Stimulated activated CD4-positive, alpha-beta T cell treated with anti-CD3 and anti-CD28 coated beads, Interleukin-4, amount 100 ng/mL, for 24 hours (primary cell): ENCODE measurements at places on chromosomes 5 and 9.

GRCh38 chr9:114487607-114488300 is 17.5 kb downstream of the WHRN start:
- peak; percentile 75 for DNase-seq

GRCh38 chr5:175621971-175622370 is 35.9 kb upstream of the HRH2 start:
- DNase-seq, result no peak

- DNase-seq, result no peak
Measured at GRCh38 chr9:83431101-83432060, 106.8 kb downstream of the FRMD3 start.

DNA sequence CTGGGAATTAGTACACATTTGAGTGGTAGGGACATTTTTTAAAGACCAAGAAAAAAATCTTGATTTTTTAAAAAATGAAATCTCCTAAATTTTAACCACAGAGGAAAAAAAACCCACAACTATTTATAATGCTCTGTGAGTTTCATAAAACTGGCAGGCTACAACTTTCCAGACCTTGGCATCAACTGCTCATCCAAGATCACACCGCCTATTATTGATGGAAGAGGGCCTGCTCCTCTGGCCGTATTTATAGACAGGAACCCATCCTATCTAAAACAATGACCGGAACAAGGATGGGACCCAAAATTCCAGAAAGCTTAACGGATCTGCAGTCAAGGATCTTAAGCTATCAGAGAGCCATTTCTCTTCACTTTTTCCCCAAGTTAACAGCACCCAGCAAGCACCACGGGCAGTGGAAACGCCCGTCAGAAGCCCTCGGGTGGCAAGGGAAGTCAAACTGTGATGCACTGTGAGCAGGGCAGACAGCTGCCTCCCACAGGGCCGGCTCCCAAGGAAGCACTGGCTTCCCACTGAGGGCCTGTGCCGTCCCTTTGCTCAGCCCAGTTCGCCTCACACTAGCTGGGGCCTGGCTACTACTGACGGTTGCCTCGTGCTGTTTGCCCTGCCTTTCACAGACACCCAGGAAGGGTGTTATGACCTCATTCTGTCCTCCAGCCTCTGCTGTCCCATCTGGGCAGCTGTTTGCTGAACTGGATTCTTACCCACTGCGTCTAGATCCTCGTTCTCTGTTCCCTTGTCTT is 62.8 kb downstream of the CDC14B start:
- no peak for DNase-seq

- no peak for DNase-seq
Measured at GRCh38 chr9:75128535-75128934, 40.2 kb downstream of the OSTF1 start.

DNA sequence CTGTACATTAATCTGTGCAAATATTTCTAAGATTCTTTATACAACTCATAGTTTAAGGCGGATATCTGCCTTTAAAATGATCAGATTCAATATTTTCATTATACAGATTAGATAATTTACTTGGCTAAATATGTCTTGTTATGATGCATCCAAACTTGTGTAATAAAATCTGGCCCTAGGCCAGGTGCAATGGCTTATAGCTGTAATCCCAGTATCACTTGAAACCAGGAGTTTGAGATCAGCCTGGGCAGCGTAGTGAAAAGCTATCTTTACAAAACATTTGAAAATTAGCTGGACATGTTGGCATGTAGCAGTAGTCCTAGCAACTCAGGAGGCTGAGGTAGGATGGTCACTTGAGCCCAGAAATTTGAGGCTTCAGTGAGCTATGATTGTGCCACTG is 2002.2 kb upstream of the ACO1 start:
- no peak for DNase-seq

- no peak for DNase-seq
Measured at GRCh38 chr5:140324041-140324600, 21.2 kb upstream of the PFDN1 start.

DNA sequence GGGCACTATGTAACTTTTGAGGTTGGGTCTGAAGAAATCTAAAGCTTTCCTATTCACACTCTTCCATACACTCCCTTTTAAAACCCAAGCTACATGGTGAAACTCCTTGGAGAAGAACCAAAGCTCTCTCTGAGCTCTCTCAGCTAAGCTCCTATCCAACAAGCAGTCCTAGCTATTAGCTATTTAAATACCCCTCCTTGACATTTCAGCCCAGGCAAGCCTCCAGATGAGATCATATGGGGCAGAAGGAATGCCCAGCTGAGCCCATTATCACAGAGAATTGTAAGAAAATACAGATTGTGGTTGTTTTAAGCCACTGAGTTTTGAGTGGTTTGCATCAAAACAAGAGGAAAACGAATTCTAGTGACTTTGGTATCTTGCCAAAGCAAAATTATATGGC is 15.2 kb downstream of the HSPB3 start:
- no peak for DNase-seq

GRCh38 chr5:172496671-172497371 is 42.5 kb upstream of the SH3PXD2B start:
- no peak for DNase-seq

DNA sequence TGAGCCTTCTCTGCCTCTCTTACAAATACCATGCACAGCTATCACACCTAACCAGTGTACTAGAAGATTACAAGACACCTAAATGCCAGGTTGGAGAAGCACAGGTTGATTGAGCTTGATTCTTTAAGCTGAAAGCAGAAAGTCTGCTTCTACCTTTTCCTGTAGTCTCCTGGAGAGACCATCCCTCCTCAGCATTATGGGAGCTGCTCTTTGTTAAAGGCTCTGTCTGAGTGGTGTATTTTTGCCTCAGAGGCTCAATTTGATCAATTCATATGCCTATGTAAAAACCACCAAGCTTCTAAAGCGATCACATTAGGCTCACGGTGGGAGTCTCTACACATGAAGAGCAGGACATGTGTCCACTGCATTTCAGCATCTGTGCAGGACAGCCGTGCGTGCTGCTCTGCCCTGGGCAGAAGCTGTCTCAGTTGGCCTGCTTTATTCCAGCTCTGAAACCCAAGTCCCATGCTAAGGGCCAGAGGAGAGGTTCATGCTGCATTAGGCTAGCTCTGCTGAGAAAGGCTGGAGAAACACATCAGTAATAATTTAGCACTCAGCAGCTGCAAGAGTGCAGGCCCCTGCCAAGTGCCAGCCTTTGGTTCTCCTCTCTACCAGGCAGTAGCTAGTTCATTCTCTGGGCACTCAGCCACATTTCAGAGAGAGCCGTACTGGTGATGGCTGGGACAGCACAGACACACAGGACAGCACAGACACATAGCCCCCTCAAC is 41.7 kb downstream of the TMEM167A start:
- DNase-seq, result no peak

- DNase-seq, result no peak
Measured at GRCh38 chr5:178588769-178589168, 1.4 kb downstream of the COL23A1 start.

- peak; percentile 18 for DNase-seq
Measured at GRCh38 chr5:80083101-80083890, 48.1 kb downstream of the THBS4 start.

- DNase-seq, result no peak
Measured at GRCh38 chr5:87313216-87313615, 45.5 kb downstream of the RASA1 start.

DNA sequence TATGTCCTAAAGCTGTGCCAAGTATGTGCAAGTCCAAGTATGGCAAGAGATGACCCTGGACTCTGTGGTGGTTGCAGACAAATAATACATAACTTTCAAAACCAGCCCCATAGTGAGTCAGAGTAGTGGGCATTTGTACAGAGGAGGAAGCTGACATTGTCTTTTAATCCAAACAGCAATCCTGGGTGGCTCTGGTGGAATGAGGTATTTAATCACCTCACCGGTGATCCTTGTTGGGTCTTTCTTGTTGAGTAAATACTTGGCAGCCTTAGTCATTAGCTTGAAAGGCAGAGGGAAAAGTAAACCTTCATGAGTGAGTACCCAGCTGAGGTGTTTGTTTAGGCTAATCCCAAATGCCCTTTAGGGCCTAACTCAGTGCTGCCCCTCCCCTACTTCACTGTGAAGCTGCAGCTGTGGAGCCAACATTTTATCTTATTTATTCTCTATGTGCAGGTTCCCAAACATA is 148.7 kb upstream of the SLC12A2 start:
- DNase-seq, result no peak

DNA sequence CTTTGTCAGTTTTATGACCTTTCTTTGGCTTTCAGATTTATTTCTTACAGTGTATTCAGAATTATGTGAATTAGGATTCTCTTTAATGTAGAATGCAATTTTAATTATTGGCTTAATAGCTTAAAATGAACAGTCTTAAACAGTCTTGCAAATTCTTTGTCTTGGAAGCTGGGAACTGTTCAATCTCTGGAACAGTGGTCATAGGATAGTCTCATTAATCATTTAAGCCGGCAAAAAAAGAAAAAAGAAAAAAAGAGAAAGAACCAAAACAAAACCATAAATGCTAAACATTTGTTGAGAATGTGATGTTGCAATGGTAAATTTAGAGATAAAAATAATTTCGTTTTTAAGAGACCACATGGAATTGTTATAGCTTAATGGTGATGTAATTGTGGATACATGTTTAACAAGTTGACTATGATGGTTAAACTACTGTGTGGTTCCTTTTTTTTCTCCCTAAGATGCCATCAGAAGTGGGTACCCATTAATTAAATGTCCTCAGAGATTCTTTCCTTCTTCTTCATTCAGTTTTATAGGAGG is 61.6 kb downstream of the NNT start:
- DNase-seq, result no peak

DNA sequence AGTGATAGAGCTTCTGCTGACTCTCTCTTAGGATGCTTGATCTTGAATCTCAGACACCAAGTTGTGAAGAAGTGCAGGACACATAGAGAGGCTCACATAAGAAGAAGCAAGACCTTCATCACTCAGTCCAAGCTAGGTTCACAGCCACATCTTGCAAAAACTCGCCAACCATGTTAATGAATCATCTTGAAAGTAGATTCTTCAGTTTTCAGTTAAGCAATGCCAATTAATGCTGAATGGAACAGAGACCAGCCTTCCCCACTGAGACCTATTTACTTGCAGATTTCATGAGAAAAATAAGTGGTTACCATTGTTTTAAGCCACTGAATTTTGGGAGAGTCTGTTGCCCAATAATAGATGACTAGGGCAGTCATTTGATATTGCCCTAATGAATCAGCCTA is 217.7 kb upstream of the EDIL3 start:
- no peak for DNase-seq

GRCh38 chr5:108341866-108342265 is 40.0 kb downstream of the FBXL17 start:
- no peak for DNase-seq

DNA sequence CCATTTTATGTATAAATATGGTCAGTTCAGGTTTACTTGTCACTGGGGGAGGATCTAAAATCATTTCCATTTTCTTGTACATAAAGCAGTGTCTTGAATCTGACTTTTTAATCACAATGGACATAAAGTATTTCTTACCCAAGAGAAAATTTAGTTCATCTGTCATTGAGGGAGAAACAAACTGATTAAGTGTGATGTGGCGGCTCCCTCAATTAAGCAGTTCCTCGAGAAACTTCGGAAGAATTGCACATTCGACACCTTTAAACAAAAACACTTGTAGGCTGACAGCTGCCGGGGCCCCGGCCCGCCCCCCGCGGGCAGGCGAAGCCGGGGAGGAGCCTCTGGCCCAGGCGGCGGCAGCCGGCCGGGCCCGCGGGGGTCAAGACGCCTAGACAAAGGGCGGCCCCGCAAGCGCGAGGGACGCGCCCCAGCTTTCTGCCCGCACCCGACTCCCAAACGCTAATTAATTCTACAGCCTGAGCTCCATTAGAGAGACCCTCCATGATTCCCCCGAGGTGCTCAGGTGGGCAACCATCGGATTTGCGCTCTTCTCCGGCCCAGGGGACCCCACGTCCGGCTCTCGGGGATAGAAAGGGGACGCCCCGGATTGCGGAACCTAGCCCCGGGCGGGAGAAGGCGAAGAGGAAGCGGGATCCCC is 750 bp downstream of the TRIM36 start:
- DNase-seq, result no peak

DNA sequence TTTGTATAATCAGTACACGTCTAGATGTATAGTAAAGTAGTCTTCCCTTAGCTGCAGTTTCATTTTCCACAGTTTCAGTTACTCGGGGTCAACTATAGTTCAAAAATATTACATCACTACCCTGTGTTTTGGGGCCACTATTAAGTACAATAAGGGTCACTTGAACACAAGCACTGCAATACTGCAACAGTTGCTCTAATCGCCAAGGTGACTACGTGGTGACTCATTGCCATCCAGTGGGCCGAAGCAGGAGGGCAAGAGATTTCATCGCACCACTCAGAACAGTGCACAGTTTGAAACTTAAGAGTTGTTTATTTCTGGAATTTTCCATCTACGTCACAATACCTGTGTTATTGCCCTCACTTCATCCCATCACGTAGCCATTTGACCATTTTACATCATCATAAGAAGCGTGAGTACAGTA is at the start of gene ARL14EPL:
TSS of gene ARL14EPL (plus strand) at position 379 of the 424 bp plus-strand sequence. CDS start 18,994 bp downstream, outside the sequence.
- no peak for DNase-seq

DNA sequence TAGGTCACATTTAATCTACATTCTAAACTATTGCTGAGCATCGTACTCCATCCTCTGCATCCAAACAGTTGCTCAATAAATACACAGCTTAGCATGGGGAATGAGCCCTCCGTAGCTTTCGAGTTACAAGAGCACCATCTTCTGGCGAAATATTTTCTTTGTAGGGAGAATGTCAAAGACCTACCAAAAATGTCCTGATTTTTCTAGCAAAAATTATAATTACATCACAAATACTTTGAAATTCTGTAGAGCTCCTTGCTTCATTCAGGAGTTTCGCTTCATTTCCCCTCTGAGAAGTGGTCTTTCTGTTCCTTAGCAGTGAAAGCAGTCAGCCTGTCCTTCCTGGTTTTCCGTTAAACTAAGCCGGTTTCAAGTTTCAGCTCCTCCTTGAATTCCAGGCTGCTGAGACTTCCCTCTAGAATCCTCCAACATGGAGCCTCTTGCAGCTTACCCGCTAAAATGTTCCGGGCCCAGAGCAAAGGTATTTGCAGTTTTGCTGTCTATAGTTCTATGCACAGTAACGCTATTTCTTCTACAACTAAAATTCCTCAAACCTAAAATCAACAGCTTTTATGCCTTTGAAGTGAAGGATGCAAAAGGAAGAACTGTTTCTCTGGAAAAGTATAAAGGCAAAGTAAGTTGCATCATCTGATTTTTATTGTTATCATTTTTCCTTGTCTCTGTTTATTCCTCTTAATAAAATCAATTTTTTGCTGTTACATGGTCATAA is at the start of gene GPX8:
TSS of gene GPX8 (plus strand) at position 409 of the 730 bp plus-strand sequence. CDS start at position 431, 22 bp downstream.
- peak; percentile 16 for DNase-seq

- DNase-seq, result no peak
Measured at GRCh38 chr5:133081703-133082102, 29.9 kb downstream of the HSPA4 start.

GRCh38 chr9:134456756-134457305 is 130.6 kb downstream of the RXRA start:
- DNase-seq, result no peak

DNA sequence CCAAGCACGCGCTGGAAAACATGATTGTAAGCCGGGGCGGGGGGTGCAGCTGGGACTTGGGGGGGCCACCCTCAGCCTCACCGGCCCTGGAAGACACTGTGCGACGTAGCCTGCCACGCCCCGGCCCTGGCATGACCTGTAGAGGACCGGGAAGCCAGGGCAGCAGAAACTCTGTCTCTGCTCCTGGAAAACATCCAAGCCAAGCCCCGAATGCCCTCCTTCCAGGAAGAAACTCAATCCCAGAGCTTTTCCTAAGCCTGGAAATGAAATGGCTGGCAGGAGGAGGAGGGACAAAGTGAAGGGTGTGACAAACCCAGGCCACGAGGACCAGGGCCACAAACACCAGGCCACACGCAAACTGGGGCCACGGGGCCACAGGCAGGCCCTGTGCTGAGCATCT is 55.4 kb downstream of the KCNT1 start:
- DNase-seq, result no peak

GRCh38 chr9:95689669-95690068 is 172.9 kb upstream of the PTCH1 start:
- DNase-seq, result no peak

GRCh38 chr9:112764344-112764743 is 13.8 kb downstream of the SNX30 start:
- DNase-seq, result no peak
